ENCODE measurements at places on chromosomes 3 and 15. TPM values are rescaled to one million over a fixed set of nuclear protein-coding genes. Genes with fewer than 3 reads are reported as not detected.

DNA sequence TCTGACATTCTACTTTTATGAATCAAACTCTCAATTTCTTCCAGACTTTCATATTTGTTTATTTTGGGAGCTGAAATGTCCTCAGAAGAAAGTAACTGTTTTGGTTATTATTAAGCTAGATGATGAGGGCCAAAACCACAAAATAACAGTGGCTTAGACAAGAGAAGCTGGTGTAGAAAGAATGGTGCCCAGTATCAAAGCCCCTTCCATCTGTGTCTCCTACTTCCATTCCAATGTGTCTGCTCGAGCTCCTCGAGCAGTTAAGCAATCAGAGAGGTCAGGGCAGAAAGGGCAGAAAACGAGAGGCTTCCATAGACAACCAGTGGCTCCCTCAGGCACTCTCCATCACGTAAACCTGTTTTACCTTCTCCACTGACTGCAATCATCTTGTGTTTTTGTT, 59.7 kb upstream of the MAGI1 start:
- H3K4me3 ChIP-seq = no peak overlapping the region
- H3K27ac ChIP-seq = no peak overlapping the region
- peaks cover 5% of the 10 kb centered on the region for H3K4me1 ChIP-seq
- no peaks in the 10 kb centered on the region for H3K36me3 ChIP-seq
- peaks cover 11% of the 10 kb centered on the region for H3K27me3 ChIP-seq

The KBTBD12 gene
- total RNA-seq = not detected

- H3K4me1 ChIP-seq = no peaks in the 10 kb centered on the region
- peaks cover 4% of the 10 kb centered on the region for H3K27me3 ChIP-seq
- no peak overlapping the region for H3K4me3 ChIP-seq
- H3K27ac ChIP-seq = no peak overlapping the region
- DNase-seq = peak; percentile 82
Observed at GRCh38 chr15:89556413-89557262, 18.6 kb upstream of the TICRR start.

DNA sequence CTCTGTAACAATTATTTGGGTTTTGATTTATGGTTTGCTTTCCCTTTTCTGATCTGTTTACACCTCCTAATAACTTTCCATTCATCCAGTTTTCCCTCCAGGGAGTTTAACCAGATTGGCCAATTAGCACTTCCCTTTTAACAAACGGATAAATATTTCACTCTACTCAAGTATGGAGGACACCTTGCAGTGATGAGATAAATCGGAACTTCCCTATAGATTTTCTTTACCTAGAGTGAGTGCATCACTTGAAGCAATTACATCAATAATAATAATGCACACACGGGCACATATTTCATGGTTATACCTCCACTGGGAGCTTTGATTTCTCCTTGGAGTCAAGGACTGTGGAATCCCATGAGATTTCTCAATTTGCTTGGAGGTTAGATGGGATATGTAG, 239.1 kb upstream of the CFAP20DC start:
- no peak overlapping the region for H3K27ac ChIP-seq
- H3K36me3 ChIP-seq = no peaks in the 10 kb centered on the region
- DNase-seq = no peak
- no peaks in the 10 kb centered on the region for H3K27me3 ChIP-seq

- H3K4me1 ChIP-seq = no peaks in the 10 kb centered on the region
- no peaks in the 10 kb centered on the region for H3K27me3 ChIP-seq
- no peak overlapping the region for H3K27ac ChIP-seq
- H3K4me3 ChIP-seq = no peak overlapping the region
- H3K36me3 ChIP-seq = no peaks in the 10 kb centered on the region
- no peak for DNase-seq
Observed at GRCh38 chr3:156582532-156583183, 27.7 kb upstream of the SSR3 start.
